ENCODE measurements at places on chromosomes 12 and 14. TPM values are rescaled to one million over a fixed set of nuclear protein-coding genes. Genes with fewer than 3 reads are reported as not detected.

PIK3C2G gene
- total RNA-seq: 1.4 TPM

SOX5 gene
- not detected for total RNA-seq

- H3K27me3 ChIP-seq: no peaks in the 10 kb centered on the region
- H3K27ac ChIP-seq: no peak overlapping the region
- no peak overlapping the region for H3K4me3 ChIP-seq
- no peaks in the 10 kb centered on the region for H3K36me3 ChIP-seq
- no peaks in the 10 kb centered on the region for H3K4me1 ChIP-seq
These were observed 10.4 kb upstream of the FBLN5 start for GRCh38 chr14:91957876-91958313.

DNA sequence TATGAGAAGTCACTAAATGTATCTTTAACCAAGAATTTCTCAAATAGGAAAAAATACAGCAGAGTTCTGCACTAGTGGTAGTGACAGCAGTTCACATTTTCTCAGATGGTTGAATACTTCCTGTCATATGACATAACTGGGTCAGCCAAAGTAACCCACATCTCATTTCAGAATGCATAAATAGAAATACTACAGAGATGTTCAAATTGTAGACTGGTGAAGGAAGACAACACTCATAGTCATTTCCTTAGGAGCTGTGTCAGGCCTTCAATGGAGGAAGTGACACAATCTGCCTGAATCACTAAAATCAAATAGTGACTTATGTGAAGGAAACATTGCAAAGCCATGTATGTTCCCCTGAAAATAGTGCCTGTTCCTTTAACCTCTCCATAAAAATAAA, 32.4 kb downstream of the FERMT2 start:
- H3K27me3 ChIP-seq: no peaks in the 10 kb centered on the region
- peaks cover 3% of the 10 kb centered on the region for H3K4me1 ChIP-seq
- no peak overlapping the region for H3K4me3 ChIP-seq
- no peak overlapping the region for H3K27ac ChIP-seq
- no peak for DNase-seq
- no peaks in the 10 kb centered on the region for H3K36me3 ChIP-seq

EIF2S3B gene
- total RNA-seq: 0.96 TPM

GRCh38 chr12:124391340-124392261, 96.7 kb downstream of the RFLNA start:
- DNase-seq: peak; percentile 75
- H3K27me3 ChIP-seq: no peaks in the 10 kb centered on the region
- peaks cover 64% of the 10 kb centered on the region for H3K4me1 ChIP-seq
- peaks cover 10% of the 10 kb centered on the region for H3K36me3 ChIP-seq
- peak overlapping the region; percentile 96 for H3K27ac ChIP-seq

- H3K27me3 ChIP-seq: peaks cover 7% of the 10 kb centered on the region
- no peak overlapping the region for H3K27ac ChIP-seq
- no peak overlapping the region for H3K4me3 ChIP-seq
- DNase-seq: no peak
- no peaks in the 10 kb centered on the region for H3K4me1 ChIP-seq
- H3K36me3 ChIP-seq: no peaks in the 10 kb centered on the region
These were observed 80.8 kb downstream of the PAPOLA start for GRCh38 chr14:96582995-96583394.

TSPAN9 gene
- 9.6 TPM for total RNA-seq

SPIC gene
- total RNA-seq: not detected

EIF2S1 gene
- total RNA-seq: 144 TPM
